Subcutaneous adipose tissue (tissue), 4 donors: ENCODE measurements at places on chromosomes 1 and 21. TPM values are rescaled to one million over a fixed set of nuclear protein-coding genes. Genes with fewer than 3 reads are reported as not detected.

Gene MPZ
- 2.4 TPM for total RNA-seq

Gene LENEP
- total RNA-seq = not detected

Gene TAS1R3
- total RNA-seq = 0.75 TPM

Gene OR6N1
- total RNA-seq = not detected

Gene CD1E
- total RNA-seq = not detected

Gene KRTAP19-8
- total RNA-seq = not detected

Gene AMY1C
- not detected for total RNA-seq
